Activated naive CD4-positive, alpha-beta T cell (primary cell): ENCODE measurements at places on chromosomes 11 and 22.

- DNase-seq, result no peak
Measured at GRCh38 chr11:25159341-25159740, 662.5 kb downstream of the LUZP2 start.

GRCh38 chr22:44384563-44385295, 72.0 kb upstream of the SHISAL1 start:
- no peak for DNase-seq

DNA sequence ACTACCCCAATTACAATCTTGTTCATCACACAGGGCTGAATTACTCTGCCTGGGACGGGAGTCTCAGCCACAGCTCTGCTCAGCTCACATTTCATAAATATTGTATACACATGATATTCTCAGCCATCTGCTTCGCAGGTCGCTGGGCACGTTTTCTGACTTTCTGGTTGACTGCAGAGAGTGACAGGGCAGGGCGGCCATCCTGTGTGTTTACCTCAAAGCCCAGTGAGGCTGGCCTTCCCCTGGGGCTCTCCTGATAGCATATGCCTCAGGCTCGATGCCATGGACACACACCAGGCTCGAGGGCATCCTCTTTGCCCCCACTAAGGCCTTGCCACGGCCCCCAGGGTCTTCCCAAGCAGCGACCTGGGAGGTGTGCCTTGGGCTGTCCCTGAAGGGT, 345.0 kb downstream of the CADM1 start:
- DNase-seq, result no peak

GRCh38 chr11:414318-414857, 411 bp downstream of the SIGIRR start:
- no peak for DNase-seq

- DNase-seq, result no peak
Measured at GRCh38 chr22:17891481-17892167, 117.4 kb upstream of the BID start.

DNA sequence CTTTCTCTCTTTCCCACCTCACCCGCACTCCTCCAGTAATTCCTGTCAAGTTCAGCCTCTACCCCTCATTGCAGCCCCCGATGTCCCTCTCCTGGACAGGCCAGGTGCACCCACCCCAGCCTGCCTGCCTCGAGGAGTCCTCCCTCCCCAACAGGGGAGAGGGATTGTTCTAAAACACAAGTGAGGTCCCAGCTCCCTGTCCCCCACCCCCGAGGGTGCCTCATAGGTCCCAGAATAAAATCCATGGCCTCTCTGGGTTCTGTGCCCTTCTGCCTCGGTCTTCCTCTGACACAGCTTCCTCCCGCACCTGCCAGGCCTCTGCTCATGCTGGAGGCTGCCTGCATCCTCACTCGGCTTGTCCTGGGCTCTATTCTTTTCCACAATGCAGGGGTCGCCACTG, 720.1 kb downstream of the BRD1 start:
- no peak for DNase-seq

GRCh38 chr11:45942381-45942780, 19.9 kb downstream of the LARGE2 start:
- no peak for DNase-seq

DNA sequence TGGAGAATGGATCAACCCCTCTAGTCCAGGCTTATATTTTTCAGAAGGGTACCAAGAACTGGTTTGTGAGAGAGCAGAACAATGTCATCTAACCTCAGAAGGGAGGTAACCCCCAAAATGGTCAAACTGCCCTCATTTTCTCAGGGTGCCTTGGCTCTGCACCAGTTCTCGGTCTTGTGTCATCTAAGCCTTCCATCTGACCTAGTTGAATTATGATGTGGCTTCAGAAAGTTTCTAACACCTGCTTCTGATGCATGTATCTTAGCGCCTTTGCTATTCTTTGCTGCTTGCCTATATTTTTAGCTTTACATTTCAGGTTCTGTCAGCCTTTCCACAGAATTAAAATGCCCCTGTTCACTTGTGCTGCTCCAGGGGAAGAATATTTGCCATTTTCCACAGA, 91.7 kb upstream of the E2F8 start:
- DNase-seq, result no peak

- DNase-seq, result no peak
Measured at GRCh38 chr11:63532799-63533475, 3.7 kb upstream of the PLAAT4 start.

DNA sequence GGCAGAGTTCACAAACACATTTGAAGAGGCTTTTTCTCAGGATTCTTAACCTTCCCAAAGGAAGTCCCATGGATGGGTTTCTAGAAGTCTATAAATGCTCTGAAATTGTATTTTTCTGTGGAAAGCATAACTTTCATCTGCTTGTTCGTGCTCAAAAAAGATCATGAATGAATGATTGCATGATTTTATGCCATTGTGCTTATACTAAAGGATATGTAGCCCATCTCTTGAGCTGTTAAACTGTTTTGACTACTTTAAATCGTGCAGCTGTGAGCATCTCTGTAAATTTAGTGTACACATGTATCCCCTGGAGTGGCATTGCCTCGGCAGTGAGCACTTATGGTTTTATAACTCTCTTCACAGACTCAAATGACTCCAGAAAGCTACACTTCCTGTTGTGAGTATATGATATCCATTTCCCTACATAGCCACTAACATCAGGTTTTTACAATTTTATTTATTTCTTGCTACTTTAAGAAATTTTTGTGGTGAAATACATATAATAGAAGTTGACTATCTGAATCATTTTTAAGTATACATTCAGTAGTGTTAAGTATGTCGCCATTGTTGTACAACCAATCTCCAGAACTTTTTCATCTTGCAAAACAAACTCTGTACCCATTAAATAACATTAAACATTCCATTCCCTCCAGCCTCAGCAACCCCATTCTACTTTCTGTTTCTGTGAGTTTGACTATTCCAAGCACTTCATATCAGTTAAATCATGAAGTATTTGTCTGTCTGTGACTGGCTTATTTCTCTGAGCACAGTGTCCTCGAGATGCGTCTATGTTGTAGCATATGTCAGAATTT, 8.0 kb downstream of the NEAT1 start:
- DNase-seq, result no peak

DNA sequence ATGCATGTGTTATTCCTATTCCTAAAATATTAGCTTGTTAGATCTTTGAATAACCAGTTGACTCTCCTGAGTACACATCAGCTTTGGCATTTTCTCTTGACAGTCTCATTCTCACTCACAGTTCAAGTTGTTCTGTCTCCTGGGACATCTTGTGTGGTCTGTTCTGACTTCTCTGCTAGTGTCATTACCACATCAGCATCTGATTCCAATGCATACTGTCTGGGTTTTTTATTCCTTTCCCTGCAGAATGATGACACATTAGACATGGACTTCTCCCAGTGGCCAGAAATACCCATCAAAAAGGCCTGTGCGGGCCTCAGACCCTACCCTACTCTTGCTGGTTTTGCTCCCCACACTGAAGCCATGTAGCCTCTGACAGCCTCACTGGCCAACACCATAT, 2.7 kb downstream of the ZNF74 start:
- DNase-seq, result no peak

GRCh38 chr11:79396001-79396400, 44.8 kb downstream of the TENM4 start:
- DNase-seq, result no peak
